ENCODE measurements at places on chromosomes 5 and 9. TPM values are rescaled to one million over a fixed set of nuclear protein-coding genes. Genes with fewer than 3 reads are reported as not detected.

Gene TSSK1B
- not detected for total RNA-seq

Gene LECT2
- total RNA-seq = not detected

DNA sequence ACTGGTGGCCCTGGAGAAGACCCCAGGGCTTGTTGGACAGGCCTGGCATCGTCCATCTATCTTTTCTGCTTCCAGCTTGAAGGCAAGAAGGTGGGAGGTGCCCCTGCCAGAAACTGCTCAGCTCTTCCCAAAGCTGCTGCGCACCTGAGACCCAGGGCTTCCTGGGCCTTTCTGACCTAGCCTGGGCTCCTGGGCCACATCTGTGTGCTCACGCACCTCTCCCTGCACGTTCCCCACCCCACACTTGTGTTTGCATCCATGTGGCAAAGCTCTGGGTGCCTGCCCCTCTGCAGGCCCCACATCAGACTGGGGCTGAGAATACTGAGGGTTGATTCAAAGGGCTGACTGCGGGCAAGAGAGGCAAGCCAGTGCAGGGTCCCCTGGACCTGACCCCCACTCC, 63.4 kb downstream of the PFDN1 start:
- no peak for DNase-seq

Gene TLE1
- total RNA-seq = 75.1 TPM

- DNase-seq = no peak
Observed at GRCh38 chr9:71245651-71246050, 124.2 kb upstream of the TRPM3 start.

Gene ANKRD20A1
- total RNA-seq = 0.24 TPM

- no peak for DNase-seq
Observed at GRCh38 chr5:10268100-10268499, 18.0 kb downstream of the CCT5 start.

DNA sequence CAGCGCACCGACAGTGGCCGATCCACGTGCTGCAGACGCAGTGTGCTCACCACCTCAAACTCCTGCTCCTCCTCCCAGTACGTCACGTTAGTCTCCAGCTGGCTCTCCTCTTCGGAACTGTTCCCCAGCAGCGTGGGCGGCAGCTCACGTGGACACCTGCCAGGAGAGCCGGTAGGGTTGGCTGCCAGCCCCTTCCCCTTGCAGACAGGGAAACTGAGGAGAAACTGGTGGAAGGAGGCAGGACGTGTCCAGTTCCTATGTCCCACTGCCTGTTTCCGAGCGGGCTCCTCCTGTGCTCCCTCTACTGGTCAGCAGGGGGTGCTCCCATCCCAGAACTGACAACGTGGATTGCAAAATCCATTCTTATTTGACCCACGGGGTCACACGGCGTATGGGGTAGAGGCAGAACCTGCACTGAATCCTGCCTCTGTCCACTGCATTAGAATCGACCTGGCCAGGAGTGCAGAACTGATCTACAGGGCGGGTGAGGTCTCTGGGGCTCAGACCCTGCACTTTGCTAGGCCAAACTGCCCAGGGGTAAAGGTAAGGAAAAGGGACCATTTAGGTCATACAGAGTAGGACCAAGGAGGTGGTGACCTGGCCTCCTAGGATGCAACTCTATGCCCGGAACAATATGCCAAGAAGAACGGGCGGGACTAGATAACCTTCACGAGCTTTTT, 25.7 kb downstream of the PDGFRB start:
- DNase-seq = peak; percentile 71

DNA sequence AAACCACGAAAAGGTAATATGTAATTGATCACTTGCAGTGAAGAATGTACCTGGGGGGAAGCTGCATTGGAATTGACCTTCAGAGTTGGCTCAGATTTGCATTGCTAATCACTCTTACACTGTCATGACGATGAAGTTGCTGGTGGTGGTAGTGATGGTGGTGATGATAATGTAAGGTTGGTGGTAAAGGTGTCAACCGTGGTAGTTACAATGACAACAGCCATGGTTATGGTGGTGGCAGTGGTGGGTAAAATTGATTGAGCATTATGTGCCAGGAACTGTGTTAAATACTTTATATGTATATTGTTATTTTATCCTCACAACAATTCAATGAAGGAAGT, 282.4 kb downstream of the NR3C1 start:
- no peak for DNase-seq

Gene DMRT3
- not detected for total RNA-seq

DNA sequence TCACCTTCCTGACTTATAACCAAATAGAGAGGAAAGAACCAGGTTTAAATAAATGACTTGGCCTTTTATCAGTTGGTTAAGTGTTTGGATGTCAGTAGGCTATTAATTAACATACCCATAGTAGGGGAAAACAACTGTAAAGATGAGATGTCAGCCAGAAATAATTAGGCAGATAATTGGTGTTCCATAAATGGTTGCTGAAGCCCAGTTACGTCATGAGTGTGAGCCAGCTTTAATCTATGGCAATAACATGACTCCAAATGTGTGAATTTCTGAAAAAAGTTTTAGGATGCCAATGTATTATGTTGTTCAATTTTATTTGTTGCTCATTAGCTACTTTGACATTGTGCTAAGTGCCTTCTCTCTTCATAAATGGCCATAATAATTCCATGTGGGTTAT, 180.5 kb downstream of the FBXL7 start:
- DNase-seq = no peak

Gene MARCOL
- not detected for total RNA-seq

- no peak for DNase-seq
Observed at GRCh38 chr9:76181020-76181641, 213.1 kb downstream of the RFK start.

DNA sequence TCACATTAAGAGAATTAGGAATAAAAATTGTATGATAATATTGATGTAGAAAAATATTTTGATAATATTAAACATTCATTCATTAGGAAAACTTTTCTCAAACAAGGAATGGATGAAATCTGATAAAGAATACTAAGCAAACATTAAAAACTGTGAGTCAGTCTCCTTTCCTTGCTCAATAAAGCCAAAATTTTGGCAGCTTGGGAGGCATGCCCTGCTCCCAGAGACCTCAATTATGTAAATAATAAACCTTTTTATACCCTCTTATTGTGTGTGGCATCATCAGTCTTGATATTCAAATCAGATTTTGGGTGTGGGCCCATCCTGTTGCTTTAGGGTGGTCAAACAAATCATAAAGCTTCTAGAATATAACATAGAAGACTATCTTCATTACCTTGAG, 36.6 kb upstream of the CCL21 start:
- no peak for DNase-seq

All from H9 (cell line).